ENCODE measurements at places on chromosomes 4 and X. TPM values are rescaled to one million over a fixed set of nuclear protein-coding genes. Genes with fewer than 3 reads are reported as not detected.

GRCh38 chrX:72110876-72111708, 20.6 kb downstream of the RTL5 start:
- DNase-seq = no peak

Gene SCD5
- total RNA-seq = 0.70 TPM

- DNase-seq = no peak
These were observed 367.3 kb downstream of the CHIC1 start for GRCh38 chrX:73930300-73930699.

GRCh38 chrX:10514891-10515290, 105.5 kb downstream of the MID1 start:
- DNase-seq = no peak

DNA sequence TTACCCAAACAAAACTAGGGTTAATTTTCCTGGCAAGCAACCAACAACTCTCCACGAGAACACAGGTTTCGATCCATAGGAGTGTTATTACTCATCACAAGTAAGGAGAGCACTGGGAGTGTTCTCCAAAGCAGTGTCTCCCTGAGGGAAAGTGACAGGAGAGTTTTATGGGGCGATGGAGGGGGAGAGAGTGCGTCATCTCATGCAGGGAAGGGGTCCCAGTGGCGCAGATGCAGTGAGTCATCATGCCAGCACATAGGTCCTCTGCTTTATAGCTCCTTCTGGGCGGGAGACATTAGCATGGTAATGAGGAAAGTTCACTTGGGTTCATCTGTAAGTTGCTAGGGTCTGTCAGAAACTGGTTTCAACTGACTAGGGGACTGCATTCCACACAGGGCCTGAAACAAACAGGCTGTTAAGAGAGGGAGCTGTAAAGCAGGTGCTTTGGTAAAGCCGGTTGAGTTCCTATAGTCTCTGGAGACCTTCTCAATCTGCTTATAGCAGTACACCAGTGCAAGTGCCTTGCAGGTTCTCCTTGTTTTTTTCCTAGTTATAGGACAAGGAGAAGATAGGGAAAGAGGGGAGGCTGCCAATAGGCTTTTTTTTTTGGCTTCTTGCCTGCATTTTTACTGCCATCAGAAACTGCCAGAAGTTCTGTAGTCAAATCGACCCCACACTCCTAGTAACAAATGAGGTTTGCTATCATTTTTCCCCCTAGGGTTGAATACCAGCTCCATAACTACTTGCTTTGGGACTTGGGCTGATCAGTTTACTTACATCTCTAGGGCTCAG, 12.8 kb upstream of the BOD1L1 start:
- no peak for DNase-seq

Gene CWH43
- total RNA-seq = not detected

DNA sequence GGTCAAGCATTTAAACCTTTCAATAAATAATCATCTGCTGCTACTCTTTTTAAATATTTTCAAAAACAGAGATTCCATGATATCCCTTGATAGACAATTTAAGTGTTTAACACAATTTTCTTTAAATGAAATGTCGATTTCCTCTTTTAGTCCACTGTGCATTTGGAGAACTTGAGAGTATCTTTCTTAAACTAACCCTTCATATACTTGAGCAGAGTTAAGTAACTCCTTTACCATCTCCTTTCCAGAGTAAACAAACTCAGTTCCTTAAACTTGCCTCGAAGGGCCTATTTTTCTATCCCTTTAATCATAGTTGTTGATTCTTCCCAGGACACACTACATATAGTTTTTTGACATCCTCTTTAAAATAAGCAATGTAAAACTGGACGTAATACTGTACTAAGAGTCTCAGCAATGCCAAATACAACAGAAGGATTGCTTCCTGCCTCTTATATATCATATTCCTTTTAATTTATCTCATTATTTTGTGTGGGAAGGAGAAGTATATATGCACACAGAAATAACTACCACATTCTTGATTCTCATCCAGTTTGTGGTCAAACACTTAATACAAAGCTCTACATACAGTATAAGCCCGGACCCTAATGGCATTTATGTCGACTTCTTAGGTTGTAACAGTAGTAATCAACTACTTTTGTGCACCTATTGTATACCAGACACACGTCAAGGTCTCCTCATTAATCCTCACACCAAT, 22.8 kb downstream of the RAB28 start:
- DNase-seq = no peak

DNA sequence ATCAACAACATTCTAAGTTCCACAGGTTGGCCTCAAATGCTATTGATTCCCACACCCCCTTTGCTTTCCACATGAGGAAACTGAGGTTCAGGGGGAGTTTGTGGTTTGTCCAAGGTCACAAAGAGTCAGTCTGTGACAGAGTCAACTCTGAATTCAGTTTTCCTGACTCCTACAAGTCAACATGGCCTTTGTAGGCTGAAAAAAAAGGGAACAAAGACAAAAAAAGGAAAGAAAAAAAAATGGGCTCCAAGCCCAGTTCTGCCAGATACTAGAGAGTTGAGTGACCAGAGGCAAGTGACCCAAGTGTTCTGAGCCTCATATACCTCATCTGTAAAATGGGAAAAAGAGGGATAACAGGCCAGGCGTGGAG, 16.5 kb upstream of the PIM2 start:
- DNase-seq = no peak

- no peak for DNase-seq
These were observed 622.0 kb downstream of the CENPC start for GRCh38 chr4:66923081-66923865.

Gene FGFR3
- total RNA-seq = 0.39 TPM

DNA sequence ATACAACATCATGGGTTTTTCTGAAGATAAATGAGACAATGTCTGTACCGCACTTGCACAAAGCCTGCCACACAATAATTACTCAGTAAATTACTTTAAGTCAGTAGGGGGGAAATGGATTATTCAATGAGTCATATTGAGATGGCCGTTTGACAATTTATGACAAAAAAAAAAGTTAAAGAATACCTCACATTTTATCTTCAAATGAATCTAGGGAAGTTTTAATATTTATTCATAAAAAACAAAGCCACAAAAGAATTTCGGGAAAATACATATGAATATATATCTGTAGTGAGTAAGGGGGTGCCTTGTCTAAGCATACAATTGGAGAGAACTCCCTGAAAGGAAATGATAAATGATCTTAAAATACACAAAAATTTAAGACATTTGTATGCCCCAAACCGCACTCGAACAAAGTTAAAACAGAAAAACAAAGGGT, 197.0 kb upstream of the SLC7A11 start:
- DNase-seq = no peak

GRCh38 chr4:88735564-88735963, 37.9 kb upstream of the NAP1L5 start:
- DNase-seq = no peak

GRCh38 chr4:40300371-40301162, 34.6 kb upstream of the CHRNA9 start:
- no peak for DNase-seq

- DNase-seq = no peak
These were observed 497.5 kb downstream of the KCNIP4 start for GRCh38 chr4:21451032-21451431.

Gene FGB
- total RNA-seq = not detected

DNA sequence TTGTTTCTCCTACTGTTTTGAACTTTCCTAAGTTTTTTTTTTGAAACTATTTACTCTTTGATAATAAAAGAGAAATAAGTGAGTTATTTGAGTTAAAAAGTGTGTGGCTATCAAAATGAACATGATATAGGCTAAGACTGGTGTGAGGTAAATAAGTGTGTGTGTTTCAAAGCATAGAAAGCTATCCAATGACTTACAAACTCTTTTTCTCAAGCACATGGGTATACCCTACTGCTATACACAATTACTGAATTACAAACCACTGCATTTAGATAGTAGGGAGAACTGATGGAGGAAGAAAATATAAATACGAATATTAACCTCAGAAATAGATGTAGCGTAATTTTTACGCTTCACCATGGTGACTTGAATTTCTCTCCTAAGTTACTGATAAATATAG, 305.8 kb upstream of the ANXA10 start:
- DNase-seq = no peak

GRCh38 chrX:43655151-43656004, 721 bp upstream of the MAOA start:
- DNase-seq = no peak

DNA sequence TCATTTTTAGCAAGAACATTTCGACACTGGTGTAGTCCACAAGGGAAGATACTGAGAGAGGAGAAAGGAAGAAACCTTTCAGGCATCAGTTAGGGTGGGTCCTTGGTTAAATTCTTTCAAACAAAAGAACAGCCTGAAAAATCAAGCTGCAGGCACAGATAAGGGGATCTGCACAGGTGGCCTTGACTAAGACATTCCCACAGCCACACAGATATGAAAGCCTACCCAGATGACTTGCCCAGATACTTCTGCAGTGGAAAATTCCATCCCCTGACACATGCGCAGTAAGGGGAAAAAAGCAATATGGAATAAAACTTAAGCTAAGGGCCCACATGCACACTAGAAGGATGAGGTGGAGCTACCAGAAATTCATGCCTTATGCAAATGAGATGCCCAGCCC, 8.9 kb upstream of the TMEM165 start:
- no peak for DNase-seq

DNA sequence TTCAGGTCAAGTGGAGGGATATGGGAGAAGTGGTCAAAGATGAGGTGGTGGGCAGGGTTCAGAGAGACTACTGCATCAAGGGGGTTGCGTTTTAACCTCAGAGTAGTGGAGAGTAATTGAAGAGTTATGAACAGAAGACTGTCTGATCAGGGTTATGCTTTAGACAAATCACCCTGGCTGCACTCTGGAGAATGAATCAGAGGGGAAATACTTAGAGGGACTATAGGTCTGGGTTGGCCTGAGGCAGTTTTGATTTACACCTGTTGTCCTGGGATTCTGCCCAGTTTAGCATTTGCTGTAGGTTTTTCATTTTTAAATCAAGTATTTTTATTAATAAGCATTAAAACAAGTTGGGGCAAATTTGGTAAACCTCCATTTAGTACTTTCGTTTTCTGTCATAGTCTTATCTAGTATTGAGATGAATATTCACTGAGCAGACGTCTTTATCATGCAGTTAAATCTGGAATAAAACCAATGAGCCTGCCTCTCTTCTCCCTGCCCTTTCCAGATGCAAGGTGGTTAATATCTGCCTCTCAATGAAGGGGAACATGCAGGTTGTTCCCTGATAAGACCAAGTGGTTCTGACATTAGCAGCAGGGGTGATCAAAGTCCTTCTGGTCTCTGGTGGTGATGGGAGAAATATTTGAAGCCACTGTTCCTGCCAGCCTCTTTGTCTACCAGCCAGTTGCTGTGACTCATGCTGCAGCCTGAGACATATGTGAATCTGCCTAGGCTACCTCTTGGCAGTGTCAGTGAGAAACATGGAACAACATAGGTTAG, 116.0 kb upstream of the RPS6KA3 start:
- DNase-seq = no peak

Gene RRAGB
- 6.1 TPM for total RNA-seq

DNA sequence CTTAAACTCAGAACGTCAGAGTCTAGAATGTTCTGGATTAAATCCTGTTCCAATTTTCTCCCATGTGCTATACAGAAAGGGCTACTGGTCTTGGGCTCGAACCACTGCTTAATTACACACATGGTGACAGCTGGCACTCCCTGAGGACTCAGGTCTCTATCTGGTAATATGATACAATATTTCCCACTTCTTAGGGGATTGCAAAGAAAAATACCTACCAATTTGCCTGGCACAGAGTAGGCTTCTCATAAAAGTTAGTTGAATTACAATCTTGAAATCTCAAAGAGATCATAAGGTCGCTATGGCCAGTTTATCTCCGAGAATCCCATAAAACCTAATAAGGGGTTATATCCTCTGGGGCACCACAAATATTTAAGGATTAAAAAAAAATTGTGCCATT, 8.6 kb downstream of the GPM6B start:
- DNase-seq = no peak

DNA sequence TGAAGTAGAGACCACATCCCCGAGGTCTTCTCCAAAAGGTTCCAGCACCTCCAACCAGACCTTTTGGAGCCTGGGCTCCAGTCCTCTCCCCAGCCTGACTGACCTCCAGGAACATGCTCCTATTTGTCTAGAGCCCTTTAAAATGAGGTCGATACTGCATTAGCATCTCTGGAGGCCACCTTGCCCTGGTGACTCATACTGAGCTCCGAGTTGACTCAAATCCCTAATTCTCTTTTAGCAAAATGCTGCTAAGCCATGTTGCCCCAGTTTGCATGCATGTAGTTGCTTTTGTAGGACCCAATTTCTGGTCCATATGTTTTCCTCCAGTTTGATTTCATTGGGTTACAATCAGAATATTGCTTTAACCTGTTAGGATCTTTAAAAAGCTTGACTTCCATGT, 43.5 kb upstream of the CITED1 start:
- DNase-seq = peak; percentile 0

Gene SPARCL1
- total RNA-seq = not detected

- no peak for DNase-seq
These were observed 20.5 kb upstream of the CBR4 start for GRCh38 chr4:169030562-169030982.

DNA sequence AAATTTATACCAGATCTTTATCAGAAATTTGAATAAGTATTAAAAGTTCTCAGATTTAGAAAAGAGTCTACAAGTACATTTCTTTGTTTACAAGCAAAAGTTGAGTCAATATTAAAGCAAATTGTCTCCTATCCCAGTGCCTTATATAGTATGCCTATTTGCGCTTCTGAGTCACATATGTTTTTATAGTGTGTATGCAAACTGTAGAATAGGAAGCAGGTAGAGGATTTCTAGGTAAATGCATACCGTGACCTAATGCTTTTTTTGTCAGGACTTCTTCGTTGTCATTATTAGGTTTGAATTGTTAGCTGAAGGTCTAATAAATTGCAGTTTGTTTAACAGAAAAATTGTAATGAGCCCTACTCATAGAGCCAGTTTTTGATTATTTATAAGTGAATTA, 22.2 kb downstream of the CEP44 start:
- DNase-seq = no peak

DNA sequence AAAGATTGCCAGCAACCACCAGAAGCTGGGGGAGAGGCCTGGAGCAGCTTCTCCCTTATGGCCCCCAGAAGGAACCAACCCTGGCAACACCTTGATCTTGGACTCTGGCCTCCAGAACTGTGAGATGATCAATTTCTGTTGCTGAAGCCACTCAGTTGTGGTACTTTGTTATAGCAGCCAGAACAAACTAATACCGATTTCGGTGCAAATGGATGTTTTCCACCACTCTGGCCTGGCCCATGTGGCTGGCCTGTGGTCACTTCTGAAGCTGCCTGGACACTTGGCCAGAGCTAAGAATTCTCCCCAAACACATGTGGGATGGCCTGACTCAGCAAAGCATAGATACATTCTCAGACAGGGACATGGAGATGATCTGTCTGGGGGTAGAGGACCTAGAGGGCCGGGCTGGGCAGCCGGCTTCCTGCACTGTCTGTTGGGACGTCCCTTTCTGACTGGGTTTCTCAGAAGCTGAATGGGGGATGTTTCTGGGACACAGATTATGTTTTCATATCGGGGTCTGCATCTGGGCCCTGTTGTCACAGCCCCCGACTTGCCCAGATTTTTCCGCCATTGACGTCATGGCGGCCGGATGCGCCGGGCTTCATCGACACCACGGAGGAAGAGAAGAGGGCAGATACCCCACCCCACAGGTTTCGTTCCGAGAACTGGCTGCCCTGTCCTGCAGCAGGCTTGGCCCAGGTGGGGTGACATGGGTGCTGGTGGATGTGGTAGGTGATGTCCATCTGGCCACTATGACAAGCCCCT, 4.1 kb downstream of the FOXP3 start:
- DNase-seq = no peak

Measured in activated T-helper 1 cell treated with anti-CD3 and anti-CD28 coated beads, Interleukin-12 subunit alpha, Interleukin-12 subunit beta, Interleukin-2, Interleukin-4 antibody, amounts not matched to agents 30 ng/mL and 10 ng/mL and 1 ng/mL, durations not matched to agents 14 hours and 24 hours and 36 hours (primary cell).